Cardiac septum (tissue), 1 donor: ENCODE measurements at places on chromosomes 3 and 15. TPM values are rescaled to one million over a fixed set of nuclear protein-coding genes. Genes with fewer than 3 reads are reported as not detected.

DNA sequence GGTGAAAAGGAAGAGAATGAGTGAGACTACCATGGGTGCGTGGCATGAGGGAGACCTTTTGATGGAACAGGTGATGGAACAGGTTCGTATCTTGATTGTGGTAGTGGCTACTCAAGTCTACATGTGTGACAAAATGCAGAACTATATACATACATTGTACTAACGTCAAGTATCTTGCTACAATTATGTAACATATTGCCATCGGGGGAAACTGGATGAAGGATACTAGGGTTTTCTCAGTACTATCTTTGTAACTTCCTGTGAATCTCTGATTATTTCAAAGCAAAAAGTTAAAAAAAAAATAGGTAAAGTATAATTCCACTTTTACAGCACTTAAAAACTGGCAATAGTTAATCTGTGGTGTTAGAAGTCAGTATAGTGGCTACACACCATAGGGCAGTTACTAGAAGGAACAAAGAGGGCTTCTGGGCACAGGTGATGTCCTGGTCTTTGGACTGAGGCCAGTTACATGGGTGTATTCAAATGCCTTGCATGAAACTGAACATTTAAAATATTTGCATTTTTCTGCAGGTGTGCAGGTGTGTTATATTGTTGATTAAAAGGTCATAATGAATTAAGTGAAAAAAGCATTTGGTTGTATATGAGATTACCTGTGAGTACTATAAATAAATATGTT is 61.4 kb downstream of the LRRK1 start:
- no peak for DNase-seq

GRCh38 chr3:8864402-8865350 is 95.3 kb upstream of the OXTR start:
- no peak for DNase-seq

CDCP1 gene
- total RNA-seq, result 0.57 TPM

- DNase-seq, result no peak
Measured at GRCh38 chr3:144129536-144130214, 158.1 kb downstream of the DIPK2A start.

- no peak for DNase-seq
Measured at GRCh38 chr3:34008191-34008590, 209.8 kb downstream of the PDCD6IP start.

TMEM158 gene
- 0.38 TPM for total RNA-seq

DNA sequence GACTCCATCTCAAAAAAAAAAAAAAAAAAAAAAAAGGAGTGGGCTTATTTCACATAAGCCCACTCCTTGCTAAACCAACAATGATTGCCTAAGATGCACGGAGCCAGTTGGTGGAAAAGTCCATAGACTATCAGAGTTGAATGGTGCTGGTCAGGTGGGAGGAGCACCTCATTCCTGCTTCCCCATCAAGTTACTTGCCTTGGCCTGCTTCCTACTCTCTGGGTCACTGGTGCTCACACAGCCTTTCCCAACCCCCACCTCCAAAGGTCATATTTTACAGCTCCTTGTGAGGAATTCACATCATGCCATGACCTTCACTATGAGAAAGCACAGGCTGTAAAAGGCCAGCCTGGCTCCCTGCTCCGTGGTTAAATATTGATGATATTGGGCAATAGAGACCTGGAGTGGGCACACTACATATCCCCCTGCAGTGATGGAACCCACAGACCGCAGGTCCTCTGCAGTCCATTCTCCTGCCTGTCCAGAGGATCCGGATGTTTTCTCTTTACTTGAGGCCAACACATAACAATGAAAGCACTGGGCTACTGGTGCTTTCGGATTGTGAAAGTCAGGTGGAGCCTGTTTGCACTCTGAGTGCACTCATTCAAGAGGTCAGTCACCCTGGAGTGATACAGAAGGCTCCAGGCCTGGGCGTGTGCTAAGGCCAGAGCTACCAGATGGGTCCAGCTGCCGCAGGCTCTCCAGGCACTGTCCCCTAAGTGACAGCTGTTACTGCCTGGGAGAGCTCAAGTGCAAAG is at the start of gene SLC51B:
SLC51B (plus strand) TSS at position 664 of the 758 bp plus-strand sequence. CDS start 4,618 bp downstream, outside the sequence.
- DNase-seq, result no peak
